ENCODE measurements at places on chromosomes 6 and 20.

DNA sequence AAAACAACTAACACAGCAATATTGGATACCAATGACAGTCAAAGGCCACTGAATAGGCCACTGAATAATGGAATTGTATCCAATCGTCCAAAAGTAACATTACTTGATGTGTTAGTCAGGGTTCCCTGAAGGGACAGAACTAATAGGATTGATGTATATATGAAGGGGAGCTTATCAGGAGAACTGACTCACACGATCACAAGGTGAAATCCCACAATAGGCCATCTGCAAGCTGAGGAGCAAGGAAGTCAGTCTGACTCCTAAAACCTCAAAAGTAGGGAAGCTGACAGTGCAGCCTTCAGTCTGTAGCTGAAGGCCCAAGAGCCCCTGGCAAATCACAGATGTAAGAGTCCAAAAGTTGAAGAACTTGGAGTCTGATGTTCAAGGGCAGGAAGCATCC lies 571.4 kb downstream of the PRKN start:
- DNase-seq: no peak

DNA sequence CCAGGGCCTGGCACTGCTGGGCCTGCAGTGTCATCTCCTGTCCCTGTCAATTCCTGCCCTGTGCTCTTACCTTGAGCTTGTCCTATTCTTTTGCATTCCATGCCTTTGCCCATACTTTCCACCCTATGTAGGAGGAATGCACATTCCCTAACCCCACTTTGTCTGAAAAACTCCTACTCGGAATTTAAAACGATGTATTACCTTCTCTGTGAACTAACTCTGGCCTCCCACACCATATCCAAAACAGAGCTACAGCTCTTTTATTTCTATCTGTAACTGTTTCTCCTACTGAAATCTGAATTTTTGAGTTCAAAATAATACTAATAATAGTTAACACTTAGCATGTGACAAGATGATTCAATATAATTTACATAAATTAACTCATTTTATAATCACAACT lies 353.7 kb downstream of the FRK start:
- DNase-seq: no peak

DNA sequence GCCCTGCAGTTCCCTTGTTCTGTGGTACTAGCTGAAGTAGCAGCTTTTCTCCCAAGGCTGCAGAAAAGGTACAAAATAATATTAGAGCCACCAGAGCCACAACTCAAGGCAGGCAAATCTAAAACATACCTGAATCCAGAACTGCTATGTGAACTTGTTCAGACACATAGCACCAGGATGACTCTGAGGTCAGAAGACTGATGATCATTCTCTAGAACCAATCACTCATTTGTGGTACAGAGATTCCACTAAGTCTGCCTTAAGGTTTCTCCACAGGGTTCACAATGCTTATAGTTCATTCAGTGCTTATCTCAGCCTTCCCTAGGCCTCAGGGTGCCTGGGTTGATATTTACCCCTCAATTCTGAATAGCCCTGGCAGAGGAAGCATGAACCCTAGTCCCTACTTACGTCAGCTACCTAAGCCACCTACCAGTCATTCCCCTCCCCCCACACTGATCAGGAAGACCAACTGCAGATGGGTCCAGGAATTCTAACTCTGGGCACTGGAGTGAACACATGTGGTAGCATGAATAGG lies 140.9 kb upstream of the MOCS1 start:
- no peak for DNase-seq

- DNase-seq: no peak
These were observed 248.9 kb downstream of the TPBG start for GRCh38 chr6:82612475-82613039.

DNA sequence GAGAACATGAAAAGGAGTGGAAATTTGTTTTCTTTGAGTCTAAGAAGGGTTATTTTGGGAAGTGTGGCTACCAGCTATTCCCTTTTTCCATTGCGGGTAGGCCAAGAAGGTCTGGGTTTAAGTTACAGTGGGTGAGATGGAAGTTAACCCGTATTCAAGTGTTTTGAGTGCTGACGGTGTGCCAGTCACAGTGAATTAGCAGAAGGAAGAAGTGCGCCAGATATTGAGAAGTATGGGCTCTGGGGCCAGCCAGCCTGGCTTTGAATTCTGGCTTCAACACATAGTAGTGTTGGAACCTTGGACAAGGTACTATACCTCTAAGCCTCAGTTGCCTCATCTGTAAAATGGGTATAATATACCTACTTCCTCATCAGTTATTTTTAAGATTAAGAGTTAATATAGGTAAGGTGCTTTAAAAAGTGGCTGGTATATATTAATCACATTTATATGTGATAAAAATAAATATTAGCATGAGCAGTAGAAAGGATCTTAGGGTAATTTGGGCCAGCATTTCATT lies 16.3 kb downstream of the ZNF76 start:
- DNase-seq: no peak

- no peak for DNase-seq
These were observed 851.2 kb upstream of the EYS start for GRCh38 chr6:66558189-66558588.

- DNase-seq: no peak
These were observed 181.5 kb upstream of the TCF21 start for GRCh38 chr6:133707456-133707855.

- DNase-seq: no peak
These were observed 90.6 kb upstream of the SYNDIG1 start for GRCh38 chr20:24378661-24379483.

DNA sequence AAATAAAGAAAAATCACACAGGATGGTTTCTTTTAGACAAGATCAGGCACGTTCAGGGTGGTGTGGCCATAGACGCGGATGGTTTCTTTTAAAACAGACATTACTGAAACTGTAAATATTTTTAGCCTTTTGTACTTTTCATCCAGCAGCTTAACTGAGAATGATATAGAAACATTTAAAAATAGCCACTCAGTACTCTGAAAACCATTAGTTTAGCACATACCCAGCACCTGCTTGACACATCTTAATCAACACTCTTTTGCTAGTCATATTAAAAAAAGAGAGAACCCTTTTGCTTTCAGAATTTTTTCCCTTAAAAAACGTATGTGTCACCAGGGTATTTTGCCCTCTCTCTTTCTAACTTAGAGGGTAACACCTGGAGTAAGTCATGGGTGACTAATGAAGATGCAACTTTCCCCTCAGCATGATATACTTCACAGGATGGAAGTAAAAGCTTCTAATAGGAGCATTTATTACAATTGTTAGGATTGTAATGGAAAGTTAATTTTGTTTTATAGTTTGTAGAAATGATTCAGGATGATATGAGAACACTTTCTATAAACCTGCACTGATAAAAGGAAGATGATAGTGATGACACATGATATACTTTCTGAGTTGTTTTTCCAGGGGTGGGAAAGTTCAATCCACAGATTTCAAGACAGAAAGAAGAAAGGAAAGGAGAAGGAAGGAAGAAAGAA lies 45.2 kb downstream of the BACH2 start:
- no peak for DNase-seq

GRCh38 chr6:50842446-50842845 lies 23.8 kb downstream of the TFAP2B start:
- no peak for DNase-seq

DNA sequence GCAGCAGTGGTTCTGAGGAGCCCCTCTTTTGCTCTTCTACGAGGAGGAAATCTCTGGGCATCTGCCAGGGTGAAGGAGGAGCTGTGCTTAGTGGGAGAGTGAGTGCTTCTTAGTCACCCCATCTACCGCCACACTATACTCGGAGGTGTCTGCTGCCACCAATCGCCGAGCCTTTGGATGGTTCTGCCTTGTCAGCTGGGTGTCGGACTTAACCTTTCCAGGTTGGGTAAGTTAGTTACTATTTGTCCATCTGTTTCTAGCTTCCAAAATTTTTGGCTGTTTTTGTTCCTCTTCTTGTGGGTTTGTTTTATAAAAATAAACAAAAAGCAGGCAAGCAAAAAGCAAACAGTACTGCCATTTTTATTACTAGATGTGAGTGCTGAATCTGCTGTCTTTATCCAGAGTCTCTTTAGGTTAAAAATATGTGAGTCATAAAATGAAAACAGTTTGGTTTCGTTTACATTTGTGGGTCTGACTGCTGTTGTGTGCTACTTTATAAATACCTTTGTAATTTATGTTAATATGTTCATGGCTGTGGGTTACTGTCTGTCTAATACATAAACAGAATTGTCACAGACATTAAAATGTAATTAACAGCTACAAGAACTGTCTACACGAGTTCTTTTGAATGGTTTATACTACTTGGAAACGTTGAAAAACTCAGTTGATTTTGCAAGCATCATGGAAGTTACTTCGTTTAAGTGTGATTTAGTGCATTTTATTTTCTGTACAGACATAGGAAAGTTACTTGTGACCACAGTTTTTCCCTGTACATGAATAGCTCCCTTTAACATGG lies 89.2 kb downstream of the ARID1B start:
- no peak for DNase-seq

DNA sequence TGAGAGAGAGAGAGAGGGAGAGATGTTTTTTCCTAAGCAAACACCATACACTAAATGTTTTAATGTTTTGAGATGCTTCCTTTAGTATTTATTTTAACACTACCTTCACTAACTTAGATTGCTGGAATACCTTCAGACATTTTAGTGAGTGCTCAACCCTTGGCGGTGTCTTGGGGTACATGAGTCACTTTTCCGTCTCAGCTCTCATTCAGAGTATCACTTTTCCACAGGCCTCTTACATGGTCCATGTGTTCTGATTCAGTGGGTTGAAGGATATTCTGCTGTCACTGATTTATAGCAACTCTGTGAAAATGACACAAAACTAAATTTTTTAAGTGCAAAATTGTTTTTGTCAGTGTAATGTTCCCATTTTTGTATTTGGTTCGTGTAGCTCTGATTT lies 217.9 kb downstream of the CLVS2 start:
- DNase-seq: no peak

- DNase-seq: no peak
These were observed 5.3 kb upstream of the NKX2-2 start for GRCh38 chr20:21519136-21519584.

DNA sequence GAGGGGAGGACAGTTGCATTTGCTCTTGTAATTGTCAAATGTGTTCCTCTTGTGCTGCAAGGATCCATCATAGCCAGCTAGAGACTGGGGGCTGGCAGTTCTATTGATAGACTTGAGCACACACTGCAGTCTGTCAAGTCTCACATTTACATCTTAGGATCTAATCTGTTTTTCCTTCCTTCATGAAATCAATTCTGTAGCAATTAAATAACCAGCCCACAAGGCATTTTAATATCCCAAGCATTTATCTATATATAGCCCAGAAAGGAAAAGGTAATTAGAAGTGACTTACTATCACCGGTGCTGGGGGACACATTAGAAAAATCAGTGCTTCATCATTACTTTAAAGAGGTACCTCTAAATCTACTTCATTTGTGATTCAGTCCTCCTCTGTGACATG lies 143.0 kb upstream of the STXBP5 start:
- no peak for DNase-seq

GRCh38 chr6:25927178-25927577 lies 3.3 kb downstream of the SLC17A2 start:
- DNase-seq: no peak

DNA sequence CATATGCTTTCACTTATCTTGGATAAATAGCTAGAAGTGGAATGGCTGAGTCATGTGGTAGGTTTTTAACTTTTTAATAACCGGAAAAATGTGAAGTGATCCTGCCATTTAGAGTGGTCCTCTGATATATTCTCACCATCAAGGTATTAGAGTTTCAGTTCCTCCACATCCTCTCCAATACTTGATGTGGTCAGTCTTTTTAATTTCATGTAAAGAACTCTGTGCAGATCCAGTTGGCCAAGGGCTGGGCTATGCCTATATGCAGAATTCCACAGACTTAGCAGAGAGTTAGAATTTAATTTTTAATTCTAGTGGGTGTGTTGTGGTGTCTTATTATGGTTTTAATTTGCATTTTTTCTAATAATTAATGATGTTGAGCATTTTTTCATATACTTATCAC lies 141.1 kb downstream of the SYCP2 start:
- DNase-seq: no peak

GRCh38 chr6:62516291-62517141 lies 230.5 kb upstream of the KHDRBS2 start:
- no peak for DNase-seq

- peak; percentile 44 for DNase-seq
These were observed 107.7 kb upstream of the PRND start for GRCh38 chr20:4613718-4614620.

- no peak for DNase-seq
These were observed 71.3 kb upstream of the SALL4 start for GRCh38 chr20:51873652-51874051.

DNA sequence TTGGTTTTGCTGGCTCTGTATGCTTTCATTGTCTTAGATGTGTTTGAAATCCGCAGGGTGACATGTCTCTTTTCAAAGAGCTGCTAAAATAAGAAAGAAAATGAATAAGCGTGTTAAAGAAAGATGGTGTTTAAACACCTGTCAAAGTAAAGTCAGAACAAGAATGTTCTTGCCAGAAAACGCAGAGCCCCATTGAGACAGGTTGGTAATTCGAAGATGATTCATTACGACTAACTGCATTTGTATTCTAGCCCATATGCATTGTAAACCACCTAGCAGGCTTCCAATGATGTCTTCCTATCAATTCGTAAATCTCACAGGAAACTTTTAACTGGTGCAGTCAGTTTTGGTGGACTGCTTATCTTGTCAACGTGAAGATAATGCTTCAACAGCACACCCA lies 16.8 kb downstream of the PHACTR2 start:
- no peak for DNase-seq

DNA sequence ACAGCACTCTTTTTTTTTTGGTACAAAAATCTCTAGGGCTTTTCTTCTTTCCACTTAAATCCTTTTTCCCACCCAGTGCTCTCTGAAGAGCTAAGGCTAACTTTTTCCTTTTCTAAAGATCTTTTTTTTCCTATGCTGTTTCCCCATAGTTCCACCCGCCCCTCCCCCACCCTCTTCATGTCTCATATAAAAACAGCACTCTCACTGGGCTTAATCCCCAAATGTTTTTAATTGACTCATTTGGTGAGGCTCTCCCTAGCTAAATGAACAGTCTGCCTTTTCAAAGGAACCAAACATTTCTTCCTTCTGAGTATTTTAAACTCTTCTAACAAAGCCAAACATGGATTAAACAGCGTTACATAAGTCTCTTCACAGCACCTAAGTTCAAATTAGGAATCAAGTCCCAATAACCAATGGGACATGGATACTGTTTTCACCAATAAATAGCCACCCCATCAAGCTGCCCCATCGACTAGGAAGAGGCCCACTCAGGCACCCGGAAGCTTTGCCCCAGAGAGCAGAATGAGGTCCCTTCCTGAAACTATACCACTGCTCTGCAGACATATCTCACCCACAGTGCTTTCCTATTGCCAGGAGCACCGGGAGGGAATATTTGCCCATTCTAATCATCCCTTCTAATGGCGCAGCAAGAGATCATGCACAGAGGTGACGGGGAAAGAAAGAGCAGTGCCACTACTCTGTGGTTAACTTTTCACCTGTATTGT lies 63.7 kb downstream of the ATXN1 start:
- no peak for DNase-seq

- DNase-seq: no peak
These were observed 304.3 kb upstream of the SUPT3H start for GRCh38 chr6:45681860-45682511.
